ENCODE measurements at places on chromosomes 4 and X.

DNA sequence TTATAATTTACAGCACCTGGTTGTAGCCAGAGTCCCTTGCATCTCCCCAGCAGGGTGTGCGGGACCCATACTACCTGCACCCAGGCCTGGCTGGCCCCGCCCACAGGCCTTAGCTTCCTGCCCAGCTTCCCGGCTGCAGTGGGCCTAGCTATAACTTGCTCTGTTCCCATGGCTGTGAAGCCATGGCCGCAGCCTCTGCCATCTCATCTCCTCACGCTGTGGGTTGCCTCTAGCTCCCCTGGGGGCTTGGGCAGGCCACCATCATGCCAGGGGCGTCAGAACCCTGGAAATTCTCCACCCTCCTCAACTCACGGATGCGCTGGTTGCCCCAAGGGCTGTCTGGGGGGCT, 26.1 kb upstream of the SORBS2 start:
- no peak for DNase-seq

DNA sequence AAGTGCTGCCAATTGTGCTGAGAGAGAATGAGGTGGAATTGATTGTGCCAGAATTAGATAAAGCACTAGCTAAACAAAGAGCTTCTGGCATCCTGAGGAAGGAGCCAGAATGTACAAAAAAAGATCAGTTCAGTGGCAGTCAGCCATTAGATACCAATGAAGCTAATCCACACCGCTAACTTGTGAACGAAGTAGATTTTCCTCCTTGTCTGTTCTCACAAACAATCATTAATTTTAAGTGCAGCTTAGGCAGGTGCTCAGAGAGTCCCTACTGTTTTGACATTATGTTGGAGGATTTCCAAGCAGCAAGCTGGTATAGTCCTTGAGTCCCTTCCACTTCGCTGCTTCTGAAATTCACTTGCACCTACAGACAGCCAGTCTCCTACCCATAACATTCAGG, 617.4 kb downstream of the CENPC start:
- no peak for DNase-seq

- DNase-seq = peak; percentile 39
Measured at GRCh38 chr4:57763070-57763469, 652.9 kb upstream of the IGFBP7 start.

DNA sequence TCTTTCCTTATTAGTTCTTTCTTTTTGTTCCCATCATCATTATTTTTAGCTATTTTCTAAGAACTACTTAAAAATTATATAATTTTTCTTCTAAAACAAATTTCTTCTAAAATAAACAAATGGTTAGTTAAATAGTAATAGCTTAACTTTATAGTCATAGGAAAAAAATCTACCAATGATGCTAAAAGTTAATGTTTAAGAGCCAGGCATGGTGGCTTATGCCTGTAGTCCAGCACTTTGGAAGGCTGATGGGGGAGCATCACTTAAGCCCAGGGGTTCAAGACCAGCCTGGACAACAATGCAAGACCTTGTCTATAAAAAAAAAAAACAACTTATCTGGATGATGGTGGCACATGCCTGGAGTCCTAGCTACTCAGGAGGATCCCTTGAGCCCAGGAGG, 127.1 kb upstream of the ANXA3 start:
- DNase-seq = peak; percentile 74

DNA sequence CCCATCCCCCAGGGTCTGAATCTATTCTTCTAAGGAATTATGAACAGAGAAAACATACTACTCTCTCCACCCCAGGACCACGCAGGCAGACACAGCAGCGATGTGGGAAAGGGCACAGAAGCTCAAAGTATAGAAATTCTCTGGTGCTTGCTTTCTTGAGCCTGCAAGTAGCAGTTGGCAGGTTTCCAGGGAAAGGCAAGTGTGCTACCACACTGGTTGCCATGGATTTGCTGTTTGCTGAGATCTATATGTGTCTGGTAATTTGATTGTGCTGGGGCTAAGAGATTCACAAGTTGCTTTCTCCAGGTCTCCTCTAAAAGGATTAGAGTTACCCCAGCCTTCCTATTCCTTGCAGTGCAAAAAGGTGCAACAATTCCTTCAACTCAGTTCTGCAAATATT, 83.1 kb downstream of the GUCY2F start:
- no peak for DNase-seq

- peak; percentile 50 for DNase-seq
Measured at GRCh38 chr4:25792200-25792791, 70.5 kb downstream of the SEL1L3 start.

DNA sequence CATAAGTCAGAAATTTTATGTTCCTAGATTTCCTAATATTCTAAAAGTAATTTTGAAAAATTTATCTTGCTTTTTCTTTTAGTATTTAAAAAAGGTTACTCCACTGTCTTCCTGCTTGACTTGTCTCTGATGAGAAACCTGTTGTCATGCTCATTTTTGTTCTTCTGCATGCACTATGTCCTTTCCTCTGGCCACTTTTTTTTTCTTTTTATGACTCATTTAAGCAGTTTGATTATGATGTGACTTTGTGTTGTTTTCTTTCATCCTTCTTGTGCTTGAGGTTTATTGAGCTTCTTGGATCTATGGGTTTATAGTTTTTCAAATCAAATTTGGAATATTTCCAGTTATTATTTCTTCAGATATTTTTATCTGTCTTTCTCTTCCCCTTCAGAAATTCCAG, 12.0 kb upstream of the UFSP2 start:
- DNase-seq = no peak
